Left renal cortex interstitium (tissue), 4 donors: ENCODE measurements at places on chromosomes 7 and 10.

GRCh38 chr10:79404231-79404609 is 41.2 kb downstream of the ZCCHC24 start:
- DNase-seq = no peak

GRCh38 chr10:3395458-3395861 is 222.9 kb upstream of the PITRM1 start:
- DNase-seq = no peak

DNA sequence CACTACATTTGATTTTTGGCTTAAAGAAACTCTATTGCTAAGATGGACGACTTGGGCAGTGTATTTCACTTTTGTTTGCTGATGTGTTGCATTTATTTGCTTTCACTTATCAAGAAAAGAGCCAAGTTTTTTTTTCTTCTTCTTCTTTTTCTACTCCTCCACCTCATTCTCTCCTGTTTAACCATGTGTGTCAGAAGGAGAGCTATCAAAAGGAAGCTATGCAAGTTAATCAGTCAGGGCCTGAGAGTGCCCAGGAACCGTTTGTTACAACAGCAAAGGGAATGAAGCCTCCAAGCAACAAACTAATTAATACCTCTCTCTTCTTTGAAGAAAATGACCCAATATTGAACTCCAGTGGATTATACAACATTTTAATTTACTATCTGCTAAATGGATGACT is 299.3 kb downstream of the GRM8 start:
- no peak for DNase-seq

DNA sequence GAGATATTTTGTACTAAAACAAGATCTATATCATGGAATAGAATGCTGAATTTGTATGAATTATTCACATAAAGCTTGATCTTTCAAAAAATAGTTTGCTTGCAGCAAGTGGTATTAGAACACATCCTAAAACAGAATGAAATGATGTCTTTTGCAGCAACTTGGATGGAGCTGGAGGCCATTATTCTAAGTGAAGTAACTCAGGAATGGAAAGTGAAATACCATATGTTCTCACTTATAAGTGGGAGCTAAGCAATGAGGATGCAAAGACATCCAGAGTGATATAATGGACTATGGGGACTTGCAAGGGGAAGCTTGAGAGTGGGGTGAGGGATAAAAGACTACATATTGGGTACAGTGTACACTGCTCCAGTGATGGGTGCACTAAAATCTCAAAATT is 53.7 kb downstream of the ASB4 start:
- DNase-seq = no peak

DNA sequence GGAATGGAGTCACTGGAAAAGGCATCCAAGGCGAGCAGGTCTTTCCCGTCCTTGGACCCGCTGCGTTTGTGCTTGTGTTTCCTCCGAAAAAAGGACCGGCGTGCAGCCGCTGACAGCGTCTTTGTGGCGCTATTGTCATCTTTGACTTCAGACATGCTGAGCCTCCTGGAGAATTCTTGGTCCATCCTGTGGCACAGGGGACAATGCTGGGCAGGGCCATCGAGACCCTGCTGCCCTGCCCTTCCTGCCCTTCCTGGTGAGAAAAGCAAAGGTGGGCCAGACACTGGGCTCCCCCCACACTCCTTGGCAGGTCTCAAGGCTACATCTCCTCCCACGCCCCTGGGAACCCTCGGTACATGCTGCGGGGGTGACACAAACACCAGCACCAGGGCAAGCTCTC is 120.9 kb downstream of the DLG5 start:
- DNase-seq = no peak

- no peak for DNase-seq
These were observed 13.9 kb downstream of the ZNF488 start for GRCh38 chr10:47370015-47370767.

- DNase-seq = no peak
These were observed 58.5 kb downstream of the LARP4B start for GRCh38 chr10:873020-873419.

DNA sequence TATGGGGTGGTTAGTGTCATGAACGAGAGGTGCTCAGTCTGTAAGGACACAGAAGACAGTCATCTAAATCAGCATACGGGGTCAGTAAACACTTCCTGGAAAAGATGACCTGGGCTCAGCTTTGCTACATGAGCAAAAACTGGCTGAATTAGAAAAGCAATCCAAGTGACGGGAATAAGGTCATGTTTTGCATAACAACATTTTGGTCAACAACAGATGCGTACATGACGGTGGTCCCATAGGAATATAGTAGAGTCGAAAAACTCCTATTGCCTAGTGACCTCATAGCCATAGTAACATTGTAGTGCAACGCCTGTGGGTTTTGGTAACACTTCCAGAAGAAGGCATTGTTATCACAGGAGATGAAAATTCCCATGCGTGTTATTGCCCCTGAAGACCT is 92.9 kb downstream of the CTNNA3 start:
- no peak for DNase-seq

GRCh38 chr7:127667017-127667670 is 15.2 kb downstream of the SND1 start:
- no peak for DNase-seq

DNA sequence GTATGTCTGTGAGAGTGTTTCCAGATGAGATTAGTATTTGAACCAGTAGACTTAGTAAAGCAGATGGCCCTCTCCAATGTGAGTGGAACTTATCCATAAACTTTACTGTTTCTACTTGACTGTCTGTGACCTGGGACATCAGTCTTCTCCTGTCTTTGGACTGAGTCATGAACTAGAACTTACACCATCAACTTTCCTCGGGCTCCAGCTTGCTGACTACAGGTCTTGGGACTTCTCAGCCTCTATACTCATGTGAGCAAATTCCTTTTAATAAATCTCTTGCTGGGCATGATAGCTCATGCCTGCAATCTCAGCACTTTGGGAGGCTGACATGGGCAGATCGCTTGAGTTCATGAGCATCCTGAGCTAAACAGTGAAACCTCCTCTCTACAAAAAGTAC is 25.7 kb upstream of the WAPL start:
- no peak for DNase-seq

DNA sequence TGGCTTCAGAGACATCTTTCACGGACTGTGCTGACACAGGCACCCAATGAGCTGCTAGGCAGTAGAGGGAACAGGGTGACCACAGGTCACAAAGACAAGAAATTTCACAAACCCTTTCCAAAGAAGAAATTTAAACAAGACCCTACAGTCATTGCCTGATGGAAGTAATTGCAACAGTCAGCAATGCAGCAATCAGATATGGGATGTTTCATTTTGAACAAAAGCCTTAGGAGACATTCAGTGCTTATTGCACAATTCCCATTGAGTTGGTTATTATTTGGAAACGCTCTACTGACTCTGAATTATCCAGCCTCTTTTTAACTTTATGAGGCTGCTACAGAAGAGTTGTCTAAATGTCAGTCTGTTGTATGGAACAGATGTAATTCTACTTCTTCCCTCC is 85.5 kb downstream of the ETV1 start:
- no peak for DNase-seq

DNA sequence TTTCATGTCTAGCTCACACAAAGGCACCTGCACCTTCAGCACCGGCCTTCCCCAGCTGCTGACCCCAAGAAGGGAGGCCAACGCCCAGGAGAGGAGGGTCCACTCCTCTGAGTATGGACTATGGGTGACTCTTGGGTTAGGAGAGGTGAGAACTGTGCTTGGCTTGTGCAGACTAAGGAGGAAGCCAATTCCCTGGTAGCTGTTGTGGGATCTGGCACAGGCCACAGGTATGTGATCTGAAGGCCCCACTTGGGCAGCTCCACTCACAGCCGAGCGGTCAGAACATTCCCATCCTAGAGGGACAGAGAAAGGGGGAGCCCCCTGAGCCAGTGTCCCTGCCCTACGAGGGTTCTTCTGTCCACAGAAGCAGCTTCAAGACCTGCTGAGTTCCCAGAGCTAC is 52.8 kb upstream of the FIGNL1 start:
- DNase-seq = no peak

GRCh38 chr10:76921383-76922010 is 716.1 kb downstream of the KCNMA1 start:
- DNase-seq = no peak
